ENCODE measurements at places on chromosomes 1 and 21.
A peak's percentile ranks its signal among the peaks of the same experiment; 100 is the strongest.

- no peak for DNase-seq
These were observed 58.7 kb upstream of the RGS1 start for GRCh38 chr1:192516776-192517297.

GRCh38 chr21:42663860-42664535, 10.6 kb downstream of the PDE9A start:
- no peak for DNase-seq

GRCh38 chr1:232528472-232529089, 101.4 kb downstream of the SIPA1L2 start:
- DNase-seq, result no peak

DNA sequence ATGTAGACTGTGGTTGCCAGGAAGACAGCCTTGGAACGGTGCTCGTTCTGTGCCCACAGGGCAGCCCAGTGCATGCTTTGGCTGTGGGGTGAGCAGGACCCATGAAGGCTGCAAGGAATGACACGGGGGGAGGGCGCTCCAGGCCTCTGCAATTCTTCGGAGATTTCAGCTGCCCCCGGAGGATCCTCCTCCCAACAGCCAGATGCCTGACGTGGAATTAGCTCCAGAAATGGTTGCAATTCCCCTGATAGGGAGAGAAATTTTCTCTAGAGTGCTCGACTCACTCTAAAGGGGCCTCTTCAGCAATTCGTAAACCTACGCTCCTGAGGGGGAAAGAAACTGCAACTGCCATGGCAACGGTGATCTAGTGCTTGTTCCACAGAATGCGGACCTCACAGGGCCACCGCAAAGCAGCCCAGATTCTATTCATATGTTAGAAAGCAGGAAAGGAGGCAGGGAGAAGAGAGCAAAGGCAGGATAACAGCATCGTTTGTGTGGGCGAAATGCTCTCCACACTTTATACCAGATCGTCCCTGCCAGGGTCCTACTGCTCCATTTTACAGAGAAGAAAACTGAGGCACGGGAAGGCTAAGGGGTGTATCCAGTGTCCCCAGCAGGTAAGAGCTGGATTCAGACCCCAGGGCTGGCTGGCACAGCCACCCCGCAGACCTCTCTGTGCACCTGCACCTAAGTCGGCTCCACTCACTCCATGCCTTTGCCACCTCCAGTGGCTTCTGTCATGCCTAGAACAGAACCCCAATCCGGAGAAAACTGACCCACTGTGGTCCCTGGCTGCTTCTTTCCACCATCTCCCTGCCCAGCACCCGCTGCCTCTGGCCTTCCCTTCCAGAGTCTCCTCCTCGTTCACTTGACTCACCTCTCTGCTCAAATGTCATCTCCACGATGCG, 11.9 kb upstream of the PDE9A start:
- no peak for DNase-seq

- no peak for DNase-seq
These were observed 326.7 kb downstream of the PAPPA2 start for GRCh38 chr1:176789571-176790090.

GRCh38 chr1:56719171-56719570, 74.1 kb downstream of the PRKAA2 start:
- DNase-seq, result no peak

DNA sequence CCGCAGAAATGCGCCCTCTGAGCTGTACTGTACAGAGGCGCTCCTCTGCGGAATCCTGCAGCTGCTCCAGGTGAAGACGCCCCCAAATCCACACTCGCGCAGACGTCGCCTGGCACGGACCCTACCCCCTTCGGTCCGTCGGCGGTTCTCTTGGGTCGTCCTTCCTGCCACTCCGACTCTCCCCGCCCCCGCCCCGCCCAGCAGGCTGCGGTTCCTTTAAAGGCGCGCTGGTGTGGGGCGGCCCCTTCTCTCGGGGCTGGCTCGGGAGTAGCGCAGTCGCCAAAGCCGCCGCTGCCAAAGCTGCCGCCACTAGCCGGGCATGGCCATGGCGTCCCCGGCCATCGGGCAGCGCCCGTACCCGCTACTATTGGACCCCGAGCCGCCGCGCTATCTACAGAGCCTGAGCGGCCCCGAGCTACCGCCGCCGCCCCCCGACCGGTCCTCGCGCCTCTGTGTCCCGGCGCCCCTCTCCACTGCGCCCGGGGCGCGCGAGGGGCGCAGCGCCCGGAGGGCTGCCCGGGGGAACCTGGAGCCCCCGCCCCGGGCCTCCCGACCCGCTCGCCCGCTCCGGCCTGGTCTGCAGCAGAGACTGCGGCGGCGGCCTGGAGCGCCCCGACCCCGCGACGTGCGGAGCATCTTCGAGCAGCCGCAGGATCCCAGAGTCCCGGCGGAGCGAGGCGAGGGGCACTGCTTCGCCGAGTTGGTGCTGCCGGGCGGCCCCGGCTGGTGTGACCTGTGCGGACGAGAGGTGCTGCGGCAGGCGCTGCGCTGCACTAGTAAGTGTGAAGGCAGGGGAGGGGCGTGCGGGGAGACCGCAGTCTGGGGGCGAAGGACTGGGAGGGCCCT, at the start of gene RASSF5:
TSS of gene RASSF5 (plus strand) at position 248 of the 846 bp plus-strand sequence. CDS start at position 320, 72 bp downstream.
- DNase-seq, result peak; percentile 90

DNA sequence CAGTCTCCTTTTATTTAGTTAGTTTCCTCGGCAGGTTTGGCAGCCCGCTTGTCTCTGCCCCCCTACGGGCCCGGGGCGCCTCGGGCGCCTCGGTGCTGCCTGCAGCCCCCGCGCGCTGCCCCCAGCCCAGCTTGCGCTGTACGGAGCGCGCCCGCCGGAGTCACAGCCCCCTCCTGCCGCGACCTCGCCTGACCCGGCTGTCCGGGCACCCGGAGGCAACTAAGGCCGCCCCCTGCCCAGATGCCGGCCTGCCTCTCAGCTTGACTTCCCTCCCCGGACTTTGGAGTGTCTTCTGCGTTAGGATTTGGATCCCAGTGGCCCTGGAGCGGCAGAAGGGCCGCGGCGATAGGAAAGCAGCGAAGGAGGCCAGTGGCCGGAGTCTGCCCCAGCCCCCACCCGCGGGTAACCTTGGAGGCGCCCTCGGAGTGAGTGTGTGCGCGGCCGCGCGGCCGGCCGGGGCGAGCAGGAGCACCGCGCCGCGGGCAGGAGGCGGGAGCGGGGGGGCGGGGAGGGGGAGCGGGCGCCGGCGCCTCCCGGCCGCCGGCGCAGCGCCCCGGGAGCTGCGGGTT, 7.6 kb downstream of the CDKN2C start:
- DNase-seq, result peak; percentile 57

GRCh38 chr1:88186911-88187310, 497.2 kb upstream of the PKN2 start:
- no peak for DNase-seq

DNA sequence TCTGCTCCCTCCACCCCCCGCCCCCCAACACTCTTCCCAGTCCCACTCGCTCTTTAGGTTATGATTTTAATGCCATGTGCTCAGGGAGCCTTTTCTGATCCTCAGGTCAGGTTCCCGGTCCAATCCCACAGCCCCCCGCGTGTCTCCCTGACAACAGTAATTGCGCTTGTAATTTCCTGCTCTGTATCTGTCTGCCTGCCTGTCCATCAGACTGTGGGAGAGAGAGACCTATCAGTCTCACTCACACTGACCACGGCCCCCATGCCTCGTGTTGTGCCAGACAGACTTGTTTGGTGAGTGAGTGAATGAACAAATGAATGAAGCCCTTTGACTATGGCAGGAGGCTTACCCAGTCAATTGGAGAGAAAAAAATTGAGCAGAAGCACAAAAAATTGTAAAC, 50.8 kb upstream of the ECE1 start:
- no peak for DNase-seq

DNA sequence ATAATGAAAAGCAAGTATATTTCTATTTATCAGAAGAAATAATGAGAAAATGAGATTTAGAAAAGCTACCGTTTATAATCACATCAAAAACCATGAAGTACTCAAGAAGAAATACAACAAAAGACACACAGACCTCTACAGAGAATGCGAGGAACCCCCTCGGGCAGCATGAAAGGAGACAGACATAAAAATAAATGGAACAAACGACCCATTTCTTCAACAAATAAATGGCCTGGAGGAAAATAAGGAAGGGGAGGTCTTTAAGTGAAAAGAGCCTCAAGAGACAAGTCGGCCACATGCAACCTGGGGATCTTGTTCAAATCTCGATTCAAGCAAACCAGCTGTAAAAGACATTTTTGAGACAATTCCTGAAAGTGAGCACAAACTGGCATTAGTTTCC, 6.0 kb downstream of the CFAP74 start:
- no peak for DNase-seq

- no peak for DNase-seq
These were observed 69.6 kb downstream of the DHRS3 start for GRCh38 chr1:12548279-12548972.

- no peak for DNase-seq
These were observed 161.5 kb upstream of the KIAA0040 start for GRCh38 chr1:175354080-175354479.

GRCh38 chr21:16086121-16086520, 356.3 kb downstream of the USP25 start:
- DNase-seq, result no peak

DNA sequence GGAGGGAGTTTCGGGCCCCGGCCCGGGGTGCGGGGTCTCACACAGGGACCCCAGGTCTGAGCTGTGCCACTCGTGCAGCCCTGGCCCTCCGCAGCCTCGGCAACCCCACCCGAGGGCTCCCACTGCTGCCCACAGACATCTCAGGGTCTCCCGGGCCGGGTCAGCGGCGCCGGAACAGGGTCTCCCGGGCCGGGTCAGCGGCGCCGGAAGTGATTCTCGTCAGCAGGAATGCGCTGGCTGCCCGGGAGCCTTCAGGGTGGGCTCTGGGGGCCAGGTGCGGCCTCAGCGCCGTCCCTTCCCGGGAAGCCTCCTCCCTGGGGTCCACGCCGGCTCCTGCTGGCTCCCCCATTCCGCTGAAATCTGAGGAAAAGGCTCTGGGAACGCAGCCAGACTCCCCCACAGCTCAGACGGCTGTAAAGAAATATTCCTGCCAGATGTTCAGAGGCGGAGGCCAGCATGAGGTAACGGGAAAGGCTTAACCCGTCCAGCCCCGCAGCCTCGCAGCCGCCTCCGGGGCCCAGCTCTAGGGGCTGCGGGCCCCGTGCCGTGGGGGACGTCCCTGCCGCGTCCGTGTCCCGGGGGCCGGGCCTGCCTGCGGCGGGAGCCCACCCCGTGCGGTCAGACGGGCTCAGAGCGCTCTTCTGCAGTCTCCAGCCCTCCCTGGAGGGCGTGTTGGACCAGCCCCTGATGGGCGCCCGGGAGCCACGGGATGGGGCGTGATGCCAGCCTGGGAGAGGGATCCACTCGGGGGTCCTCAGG, 8.7 kb upstream of the COL6A1 start:
- peak; percentile 59 for DNase-seq

DNA sequence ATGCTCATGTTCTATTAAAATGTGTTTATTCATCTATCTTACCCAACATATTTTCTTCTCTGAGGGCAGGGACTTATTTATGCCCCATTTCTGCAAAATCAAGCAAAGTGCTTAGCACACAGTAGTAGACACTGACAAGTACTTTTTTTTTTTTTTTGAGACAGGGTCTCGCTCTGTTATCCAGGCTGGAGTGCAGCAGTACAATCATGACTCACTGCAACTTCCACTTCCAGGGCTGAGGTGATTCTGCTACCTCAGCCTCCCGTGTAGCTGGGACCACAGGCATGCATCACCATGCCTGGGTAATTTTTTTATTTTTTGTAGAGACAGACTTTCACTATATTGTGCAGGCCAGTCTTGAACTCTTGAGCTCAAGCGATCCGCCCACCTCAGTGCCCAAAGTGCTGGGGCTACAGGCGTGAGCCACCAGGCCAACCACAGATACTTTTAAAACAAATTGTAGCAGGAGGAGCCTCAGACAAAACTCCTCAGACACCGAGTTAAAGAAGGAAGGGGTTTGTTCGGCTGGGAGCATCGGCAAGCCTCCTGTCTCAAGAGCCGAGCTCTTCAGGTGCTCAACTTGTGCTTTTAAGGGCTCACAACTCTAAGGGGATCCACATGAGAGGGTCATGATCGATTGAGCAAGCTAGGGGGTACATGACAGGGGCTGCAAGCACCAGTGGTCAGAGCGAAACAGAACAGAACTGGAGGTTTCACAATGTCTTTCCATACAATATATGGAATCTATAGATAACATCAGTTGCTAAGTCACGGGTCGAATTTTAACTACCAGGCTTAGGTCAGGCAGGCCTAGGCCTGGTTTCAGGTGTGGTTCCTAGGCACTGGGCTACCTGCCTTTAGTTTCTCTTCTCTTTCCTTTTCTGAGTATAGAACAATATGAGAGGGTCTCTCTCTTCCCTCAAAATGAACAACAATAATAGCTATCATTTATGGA, 5.7 kb upstream of the TMEM167B start:
- no peak for DNase-seq

GRCh38 chr1:203442821-203443220, 32.8 kb upstream of the PRELP start:
- DNase-seq, result no peak

DNA sequence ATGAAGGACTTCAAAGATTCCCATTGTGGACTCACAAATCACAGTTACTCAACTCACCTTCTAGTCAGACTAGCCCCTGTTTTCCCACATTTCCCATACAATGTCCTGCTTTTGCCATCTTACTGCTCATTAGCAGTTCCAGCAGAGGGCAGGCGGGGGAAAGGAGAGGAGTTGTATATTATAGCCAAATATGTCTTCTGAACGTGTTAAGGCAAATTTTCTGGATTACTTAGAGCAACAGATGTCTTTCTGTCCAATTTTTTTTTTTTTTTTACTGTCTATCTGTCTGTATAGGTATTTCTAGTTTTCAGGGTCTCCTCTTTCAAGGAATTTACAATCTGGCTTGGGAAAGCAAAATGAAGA, 29.9 kb upstream of the DDAH1 start:
- no peak for DNase-seq

- no peak for DNase-seq
These were observed 722.2 kb upstream of the CHRM3 start for GRCh38 chr1:238664139-238664538.

DNA sequence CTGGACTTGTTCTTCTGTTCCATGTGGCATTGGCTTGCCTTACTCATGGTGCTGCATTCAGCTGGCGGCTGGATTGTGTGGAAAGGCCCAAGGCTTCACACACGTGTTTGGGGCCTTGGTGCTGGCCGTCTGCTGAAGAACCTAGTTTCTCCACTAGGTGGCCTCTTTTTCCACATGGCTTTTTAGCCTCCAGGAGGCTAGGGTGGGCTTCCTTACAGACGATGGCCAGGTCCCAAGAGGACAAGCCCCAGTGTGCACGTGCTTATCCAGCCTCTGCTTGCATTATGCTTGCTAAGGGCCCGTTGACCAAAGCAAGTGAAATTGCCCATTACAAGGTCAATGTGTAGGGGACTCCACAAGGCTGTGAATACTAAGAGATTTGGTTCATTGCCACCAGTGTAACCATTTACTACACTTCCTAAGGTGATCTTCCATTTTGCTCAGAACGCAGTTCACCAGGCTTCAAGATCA, 47.5 kb upstream of the FOXO6 start:
- DNase-seq, result no peak

DNA sequence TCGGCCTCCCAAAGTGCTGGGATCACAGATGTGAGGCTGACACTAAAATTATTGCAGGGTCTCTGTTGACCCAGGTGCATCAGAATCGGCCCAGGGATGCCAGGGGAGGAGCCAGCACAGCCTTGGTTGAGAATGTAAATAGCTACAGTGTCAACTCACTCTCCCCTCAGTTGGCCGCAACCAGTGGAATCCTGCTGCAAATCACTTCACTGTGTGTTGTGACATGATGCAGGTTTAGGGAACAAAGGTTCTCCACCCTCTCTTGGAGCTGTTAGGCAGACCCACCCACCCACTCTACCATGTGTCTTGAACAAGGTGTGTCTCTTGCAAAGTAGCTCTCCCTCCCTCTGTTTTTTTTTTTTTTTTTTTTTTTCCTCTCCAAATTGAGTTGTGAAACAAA, 60.5 kb upstream of the SOD1 start:
- no peak for DNase-seq

GRCh38 chr1:97270508-97271307, 549.1 kb downstream of the PTBP2 start:
- no peak for DNase-seq

Measured in activated T-cell treated with anti-CD3 and anti-CD28 coated beads, Interleukin-2, amount 50 U/mL, for 24 hours (primary cell).